ENCODE measurements at places on chromosomes 7 and 10.
A peak's percentile ranks its signal among the peaks of the same experiment; 100 is the strongest.

GRCh38 chr10:35643151-35644049 lies 1.3 kb upstream of the FZD8 start:
- peak; percentile 34 for DNase-seq

- DNase-seq = no peak
Measured at GRCh38 chr10:43814663-43815062, 166.0 kb upstream of the ZNF32 start.

DNA sequence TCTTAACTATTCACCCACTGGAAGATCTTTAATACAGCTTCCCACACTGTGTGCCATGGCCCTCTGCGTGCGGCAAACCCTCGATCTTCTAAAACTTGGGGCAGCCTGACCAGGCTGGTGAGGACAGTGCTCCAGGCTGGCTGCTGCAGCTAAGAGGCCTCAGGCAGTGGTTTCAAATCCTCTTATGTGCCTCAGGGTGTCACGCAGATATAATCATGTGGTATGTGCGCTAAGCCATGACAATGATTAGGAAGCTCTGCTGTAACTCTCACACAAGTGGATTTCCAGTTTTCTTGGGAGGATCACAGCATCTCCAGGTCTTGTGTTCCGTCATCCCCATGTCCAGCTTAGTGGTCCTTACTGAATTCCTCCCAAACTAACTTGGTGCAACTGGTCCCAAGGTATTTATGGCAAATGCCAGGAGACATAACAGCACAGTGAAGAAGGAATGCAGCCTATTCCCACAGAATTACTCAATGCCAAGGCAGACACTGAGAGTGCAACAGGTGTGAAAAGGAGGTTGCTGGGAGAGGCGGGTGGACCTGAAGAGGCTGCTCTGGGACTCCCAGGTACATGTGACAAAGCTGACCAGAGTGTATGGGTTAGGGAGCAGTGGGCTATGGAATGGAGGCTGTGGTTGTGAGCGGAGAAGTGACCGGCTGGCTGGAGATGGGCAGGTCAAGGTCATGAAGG lies 2.3 kb downstream of the HPS1 start:
- no peak for DNase-seq

DNA sequence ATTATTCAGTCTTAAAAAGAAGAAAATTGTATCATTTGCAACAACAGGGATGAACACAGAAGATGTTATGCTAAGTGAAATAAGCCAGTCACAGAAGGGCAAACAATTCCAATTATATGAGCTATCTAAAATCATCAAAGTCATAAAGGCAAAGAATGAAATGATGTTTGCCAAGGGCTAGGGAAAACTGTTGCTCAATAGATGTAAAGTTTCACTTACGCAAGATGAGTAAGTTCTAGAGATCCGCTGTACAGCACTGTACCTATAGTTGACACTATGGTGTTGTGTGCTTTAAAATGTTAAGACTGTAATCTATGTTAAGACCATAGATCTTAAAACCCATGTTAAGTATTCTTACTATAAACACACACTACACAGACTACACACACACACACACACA lies 904.6 kb upstream of the LRRN3 start:
- DNase-seq = no peak

DNA sequence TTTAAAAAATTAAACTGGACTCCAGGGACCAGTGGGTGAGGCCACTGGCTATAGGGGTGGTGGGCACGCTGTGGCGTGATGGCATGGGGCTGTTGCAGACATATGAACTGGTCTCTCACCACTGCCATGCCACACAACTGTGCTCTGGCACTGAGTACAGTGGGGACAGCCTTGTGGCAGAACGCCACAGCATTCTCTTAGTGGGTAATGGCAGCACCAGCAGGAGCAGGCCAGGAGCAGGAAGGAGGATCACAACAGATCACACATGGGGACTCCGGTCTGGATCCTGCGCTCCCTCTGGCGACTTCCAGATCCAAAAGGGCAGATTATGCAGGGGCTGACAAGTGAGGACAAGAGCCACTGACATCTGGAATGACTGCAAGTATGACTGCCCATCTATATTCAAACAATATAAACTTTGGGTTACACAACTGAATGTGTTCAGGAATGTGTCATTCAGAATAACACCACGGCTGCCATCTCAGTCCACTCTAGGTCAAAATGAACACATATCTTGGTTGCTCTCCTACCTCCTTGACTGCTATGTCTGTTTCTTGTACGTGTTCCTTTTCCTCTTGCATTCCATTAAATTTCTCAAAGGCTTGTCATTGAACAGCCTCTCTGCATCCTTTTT lies 176.0 kb downstream of the KMT2E start:
- DNase-seq = no peak

- no peak for DNase-seq
Measured at GRCh38 chr10:62959553-62959952, 143.4 kb upstream of the EGR2 start.

DNA sequence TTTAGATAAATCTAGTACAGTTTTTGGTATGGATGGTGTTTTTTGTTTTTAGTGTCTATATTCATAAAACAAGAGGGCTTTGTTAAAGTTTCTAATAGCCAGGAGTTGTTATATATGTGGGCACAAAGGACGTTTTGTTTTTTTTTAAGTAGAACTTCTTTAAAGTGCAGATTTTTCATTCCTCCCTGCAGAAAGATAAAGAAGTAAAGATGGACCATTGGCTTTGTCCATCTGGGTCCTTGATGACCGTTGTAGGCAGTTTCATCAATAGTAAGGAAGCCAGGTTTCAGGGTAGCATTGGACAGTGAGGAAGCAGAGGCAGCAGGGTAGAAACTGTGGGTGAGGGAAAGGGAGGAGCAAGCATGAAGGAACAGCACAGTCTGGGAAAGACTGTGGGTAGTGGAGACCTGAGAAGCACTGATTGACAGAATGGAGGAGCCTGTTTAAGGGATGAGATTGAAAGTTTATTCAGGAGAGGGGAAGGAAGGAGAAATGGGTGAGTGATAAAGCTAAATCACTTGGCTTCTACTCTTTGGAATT lies 5.3 kb downstream of the CALU start:
- DNase-seq = no peak

DNA sequence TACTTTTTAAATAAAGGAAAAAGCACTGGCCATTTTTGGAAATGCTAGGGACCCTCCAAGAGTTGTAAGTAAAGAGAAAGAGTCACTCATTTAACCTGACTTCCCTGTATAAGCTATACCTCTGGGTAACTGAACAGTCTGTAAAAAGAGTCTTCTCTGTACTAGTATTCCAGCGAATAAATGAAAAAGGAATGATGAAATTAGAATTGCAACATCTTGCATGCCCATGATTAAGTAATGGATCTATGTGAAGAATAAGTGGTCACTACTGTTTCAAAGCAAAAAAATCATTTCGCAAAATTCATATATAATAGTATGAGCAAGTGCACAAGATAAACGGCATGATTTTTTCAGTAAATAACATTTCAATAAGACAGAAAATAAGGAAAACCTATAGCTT lies 116.8 kb downstream of the ZFAND4 start:
- no peak for DNase-seq

GRCh38 chr7:121570365-121570764 lies 174.3 kb upstream of the FAM3C start:
- no peak for DNase-seq

DNA sequence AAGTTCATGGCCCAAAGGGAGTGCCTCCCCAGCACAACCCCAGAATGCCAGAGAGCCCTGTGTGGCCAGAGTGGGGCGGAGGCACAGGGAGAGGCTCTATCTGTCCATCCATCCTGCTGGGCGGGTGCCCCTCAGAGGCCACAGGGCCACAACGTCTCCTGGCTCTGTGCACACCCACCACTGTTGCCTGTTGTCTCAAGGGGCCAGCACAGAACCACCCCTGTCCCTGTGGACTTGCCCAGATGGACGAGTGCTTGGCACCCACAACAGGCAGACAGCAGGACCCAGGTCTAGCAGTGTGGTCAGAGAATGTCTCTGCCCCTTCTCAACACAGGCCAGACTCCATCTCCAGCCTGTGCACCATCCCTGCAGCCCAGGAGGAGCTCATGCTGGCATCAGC lies 92.8 kb downstream of the PAXIP1 start:
- DNase-seq = no peak

DNA sequence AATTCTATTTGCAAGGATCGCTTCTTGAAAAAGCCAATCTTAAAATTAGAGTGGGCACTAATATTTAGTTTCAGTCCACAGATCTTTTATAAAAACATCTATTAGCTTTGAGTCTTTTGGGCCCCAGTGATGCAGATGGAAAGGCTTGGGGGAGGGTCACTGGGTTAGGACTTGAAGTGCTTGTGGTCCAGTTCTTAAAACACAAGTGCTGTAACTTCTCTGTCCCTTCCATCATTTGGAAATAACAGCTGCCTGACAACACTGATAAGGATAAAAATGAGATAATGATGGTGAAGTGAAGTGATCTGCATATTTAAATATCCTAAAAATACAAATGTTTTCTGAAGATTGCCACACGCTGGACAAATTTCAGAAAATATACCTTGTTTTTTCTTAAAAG lies 37.1 kb upstream of the ZRANB1 start:
- no peak for DNase-seq

DNA sequence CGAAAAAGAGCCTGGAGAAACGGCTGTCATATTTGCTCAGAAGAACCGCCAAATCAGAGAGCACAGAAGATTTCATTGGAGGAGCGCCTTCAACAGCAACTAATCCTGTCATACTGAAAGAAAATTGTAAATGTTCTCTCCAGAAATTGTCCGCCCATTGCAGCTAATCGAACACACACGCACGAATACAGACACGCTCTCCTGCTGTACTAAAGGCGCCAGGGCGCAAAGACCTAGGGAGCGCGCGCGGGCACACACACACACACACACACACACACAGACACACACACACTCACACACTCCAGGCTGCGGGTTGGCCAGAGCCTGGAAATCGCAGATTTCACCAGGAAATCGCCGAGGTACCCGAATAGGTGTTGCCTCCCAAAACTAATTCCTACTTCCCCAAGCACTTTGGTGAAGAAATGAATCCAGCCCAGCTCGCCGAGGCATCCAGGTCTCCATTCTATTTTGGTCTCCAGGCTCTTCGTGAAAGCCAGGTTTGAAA lies at the start of gene CHRM2:
CHRM2 (plus strand) TSS at position 157 of the 505 bp plus-strand sequence. CDS start 146,214 bp downstream, outside the sequence.
- DNase-seq = no peak

Data from GM20000 (cell line).